Stimulated activated CD8-positive, alpha-beta memory T cell treated with anti-CD3 and anti-CD28 coated beads, Interleukin-7, amount 100 ng/mL, for 1 hour (primary cell): ENCODE measurements at places on chromosomes 6 and 20.
A peak's percentile ranks its signal among the peaks of the same experiment; 100 is the strongest.

- DNase-seq, result no peak
Measured at GRCh38 chr20:52103913-52104545, 87.5 kb downstream of the ZFP64 start.

- no peak for DNase-seq
Measured at GRCh38 chr6:14555804-14556203, 438.2 kb downstream of the CD83 start.

DNA sequence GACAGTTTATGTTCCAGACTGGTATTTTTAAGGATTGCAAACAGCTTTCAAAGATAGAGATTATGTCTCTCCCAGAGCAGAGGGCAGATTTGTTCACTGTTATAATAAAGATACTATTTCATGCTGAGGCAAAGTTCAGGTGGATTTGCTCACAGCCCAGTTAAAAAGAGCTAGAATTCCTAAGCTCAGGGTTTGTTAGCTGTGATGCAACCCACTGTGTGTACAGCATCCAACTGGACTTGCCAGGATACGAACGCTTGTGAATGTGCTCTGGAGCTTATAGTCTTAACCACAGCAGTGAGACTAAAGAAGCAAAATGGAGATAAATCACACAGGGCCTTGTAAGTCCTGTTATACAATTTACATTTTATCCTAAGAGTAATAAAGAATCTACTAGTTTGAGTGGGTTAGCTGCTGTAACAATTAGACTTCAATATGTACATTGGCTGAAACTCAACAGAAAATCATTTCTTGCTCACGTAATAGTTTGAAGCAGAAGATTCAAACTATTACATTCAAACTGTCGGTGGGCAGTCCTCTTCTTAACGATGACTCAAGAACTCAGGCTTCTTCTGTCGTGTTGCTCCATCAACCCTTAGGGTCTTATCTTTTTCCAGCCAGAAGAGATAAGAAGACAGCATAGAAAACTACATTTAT lies 204.0 kb upstream of the PLN start:
- no peak for DNase-seq

GRCh38 chr6:126662966-126663365 lies 323.1 kb downstream of the CENPW start:
- DNase-seq, result no peak

DNA sequence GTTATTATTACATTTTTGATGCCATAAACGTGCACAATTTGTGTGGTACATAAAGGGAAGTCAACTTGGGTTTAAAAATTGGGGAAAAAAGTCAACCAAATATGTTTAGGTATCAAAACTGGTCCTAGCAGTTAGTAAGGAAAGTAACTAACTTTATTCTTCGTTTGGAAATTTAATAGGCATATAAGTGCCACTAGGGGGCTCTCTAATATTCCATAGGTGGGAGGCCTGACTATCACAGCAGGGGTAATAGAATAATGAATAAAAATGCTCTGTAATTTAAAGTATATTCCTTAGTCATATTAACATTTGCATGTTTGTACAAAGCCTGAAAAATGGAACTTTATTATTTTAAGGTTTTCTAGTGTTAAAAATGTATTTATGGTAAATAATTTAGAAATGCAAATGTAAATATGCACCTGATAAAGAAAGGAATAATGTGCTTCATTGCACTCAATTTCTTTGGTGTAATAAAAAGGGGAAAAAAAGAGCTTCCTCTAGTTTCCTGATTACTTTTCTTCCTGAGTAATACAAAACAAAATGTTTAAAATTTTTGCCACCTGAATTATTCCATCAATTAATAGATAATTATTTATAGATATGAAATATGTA lies 125.7 kb upstream of the HDAC2 start:
- DNase-seq, result no peak

GRCh38 chr6:165641672-165642156 lies 21.3 kb downstream of the PDE10A start:
- DNase-seq, result no peak

GRCh38 chr6:99282479-99283062 lies 66.9 kb downstream of the FAXC start:
- no peak for DNase-seq

- no peak for DNase-seq
Measured at GRCh38 chr6:104402572-104402971, 457.1 kb downstream of the HACE1 start.

DNA sequence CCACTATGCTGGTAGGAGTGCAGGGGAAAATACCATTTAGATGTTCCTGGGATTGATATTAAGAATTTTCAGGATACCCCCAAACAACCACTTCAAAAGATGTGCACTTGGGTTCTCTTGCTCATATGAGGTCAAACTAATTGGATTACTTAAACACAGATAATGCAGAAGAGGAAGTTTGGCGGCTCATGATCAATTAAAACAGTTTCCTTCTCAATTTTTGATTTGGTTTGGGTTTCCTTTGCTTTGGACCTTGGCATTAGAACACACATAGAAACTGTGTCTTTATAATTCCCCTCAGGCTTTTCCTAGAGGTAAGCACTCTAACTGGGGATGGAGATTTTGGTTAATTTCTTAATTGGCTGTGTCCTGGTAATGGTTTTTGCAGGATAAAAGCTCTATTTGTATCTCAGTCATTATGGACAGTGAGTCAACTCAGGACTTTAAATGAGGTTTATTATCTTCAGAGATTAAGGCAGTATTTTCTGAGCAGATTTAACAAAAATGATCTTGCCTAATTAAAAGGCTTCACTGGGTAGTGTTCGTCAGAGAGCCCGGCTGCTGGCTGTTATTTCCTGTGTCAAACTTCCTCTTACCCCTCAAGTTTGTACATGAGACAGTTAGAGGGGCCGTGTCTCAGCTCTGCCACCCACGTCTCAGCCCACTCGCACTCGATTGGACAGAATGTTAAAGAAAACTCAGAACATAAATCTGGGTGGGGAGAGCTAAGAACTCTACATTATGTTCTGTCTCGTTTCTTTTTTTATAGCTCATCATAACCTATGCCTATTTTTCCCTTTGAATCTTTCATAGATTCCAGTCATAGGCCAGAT lies 50.3 kb upstream of the PREP start:
- peak; percentile 28 for DNase-seq

DNA sequence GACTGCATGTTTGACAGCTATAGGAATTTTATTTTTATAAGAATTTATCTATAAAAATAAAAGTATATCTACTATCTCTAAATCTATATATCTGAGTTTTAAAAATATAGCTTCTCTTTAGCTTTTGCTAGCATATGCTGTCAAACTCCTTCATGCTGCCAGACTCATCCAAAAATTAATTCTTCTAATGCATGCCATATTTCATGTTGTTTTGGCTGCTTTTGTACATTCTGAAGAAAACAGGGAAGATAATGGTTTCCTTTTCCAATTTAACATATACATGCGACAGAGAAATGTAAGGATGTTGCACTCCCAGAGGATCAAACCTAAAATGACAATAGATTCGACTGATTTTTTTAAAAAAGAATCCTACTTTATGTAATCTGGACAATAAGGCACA lies 577.2 kb upstream of the FLRT3 start:
- DNase-seq, result no peak

GRCh38 chr6:25113436-25113835 lies 165.7 kb upstream of the CARMIL1 start:
- no peak for DNase-seq

GRCh38 chr6:15408008-15408407 lies 162.1 kb downstream of the JARID2 start:
- no peak for DNase-seq

DNA sequence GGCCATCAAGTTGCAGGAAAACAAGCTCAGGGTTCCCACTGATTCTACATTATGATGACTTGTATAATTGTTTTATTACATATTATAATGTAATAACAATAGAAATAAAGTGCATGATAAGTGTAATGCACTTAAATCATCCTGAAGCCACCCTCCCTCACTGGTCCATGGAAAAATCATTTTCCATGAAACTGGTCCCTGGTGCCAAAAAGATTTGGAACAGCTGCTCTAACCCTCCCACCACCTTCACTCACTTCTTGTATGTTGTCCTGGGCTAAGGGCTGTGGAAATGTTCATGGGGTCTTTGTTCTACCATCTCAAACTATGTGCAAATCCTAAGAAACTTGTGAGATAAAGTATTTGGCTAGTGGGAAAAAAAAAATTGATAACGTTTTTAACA lies 133.8 kb downstream of the LRRC1 start:
- DNase-seq, result no peak

DNA sequence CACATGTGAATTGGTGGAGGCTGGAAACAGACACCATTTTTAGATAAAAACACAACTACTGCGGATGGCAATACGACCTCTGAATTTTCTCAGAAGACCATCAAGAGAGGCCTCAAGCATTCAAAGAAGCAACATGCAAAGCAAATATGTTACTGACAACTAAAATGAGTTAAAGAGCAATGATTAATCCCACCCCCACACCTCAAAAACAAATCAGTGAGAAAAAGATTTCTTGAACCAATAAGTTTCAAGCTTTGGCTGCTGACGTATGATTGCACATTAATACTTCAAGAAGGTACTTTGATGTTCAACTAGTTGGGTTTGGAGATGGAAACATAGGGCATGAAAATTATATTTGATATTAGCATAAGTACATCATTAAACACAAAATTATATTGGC lies 982 bp downstream of the MMUT start:
- no peak for DNase-seq
